Epithelial cell of proximal tubule (primary cell): ENCODE measurements at places on chromosomes 12 and 14. TPM values are rescaled to one million over a fixed set of nuclear protein-coding genes. Genes with fewer than 3 reads are reported as not detected.

DNA sequence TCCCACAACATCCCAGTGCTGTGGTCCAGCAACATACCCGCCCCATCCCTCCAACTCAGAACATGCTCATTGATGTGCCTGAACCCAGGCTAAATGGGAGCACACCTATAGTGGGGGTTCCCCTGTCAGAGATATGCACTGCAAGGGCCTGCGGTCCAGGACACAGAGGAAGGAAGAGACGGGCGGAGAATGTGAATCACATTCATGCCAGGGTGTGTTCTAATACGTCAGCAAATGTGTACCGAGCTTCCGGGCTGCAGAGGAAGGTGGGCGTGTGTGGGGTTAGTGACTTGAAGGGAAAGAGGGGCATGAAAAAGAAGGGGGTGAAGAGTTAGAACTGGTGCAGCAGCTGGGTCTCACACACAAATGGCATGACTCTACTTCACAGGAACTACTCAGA, 83.7 kb downstream of the DPF3 start:
- no peak for DNase-seq

GRCh38 chr12:92438641-92439419, 264.0 kb upstream of the PLEKHG7 start:
- DNase-seq: no peak

GRCh38 chr14:50669441-50669986, 1.4 kb upstream of the SAV1 start:
- no peak for DNase-seq

DNA sequence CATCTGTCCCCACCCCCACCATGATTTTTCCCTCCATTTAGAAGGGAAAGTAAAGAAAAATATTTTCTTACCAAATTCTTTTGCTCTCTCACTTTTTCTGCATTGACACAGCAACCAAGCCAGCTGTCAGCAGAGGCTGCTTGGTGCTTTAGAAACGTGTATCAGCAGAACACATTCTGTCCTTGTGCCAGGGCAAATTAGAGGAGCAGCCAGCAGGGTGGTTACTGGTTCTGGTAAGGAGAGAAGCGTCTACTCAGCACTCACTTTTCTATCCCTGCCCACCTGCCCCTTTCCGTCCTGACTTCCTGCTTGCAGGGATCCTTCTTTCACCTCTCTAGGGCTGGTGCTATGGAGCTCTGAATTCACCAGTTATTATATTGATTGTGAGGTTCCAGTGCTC, 327.5 kb upstream of the PDE3A start:
- no peak for DNase-seq

Gene TAS2R42
- total RNA-seq: not detected in 2 replicates
